ENCODE measurements at places on chromosomes 12 and 14.

DNA sequence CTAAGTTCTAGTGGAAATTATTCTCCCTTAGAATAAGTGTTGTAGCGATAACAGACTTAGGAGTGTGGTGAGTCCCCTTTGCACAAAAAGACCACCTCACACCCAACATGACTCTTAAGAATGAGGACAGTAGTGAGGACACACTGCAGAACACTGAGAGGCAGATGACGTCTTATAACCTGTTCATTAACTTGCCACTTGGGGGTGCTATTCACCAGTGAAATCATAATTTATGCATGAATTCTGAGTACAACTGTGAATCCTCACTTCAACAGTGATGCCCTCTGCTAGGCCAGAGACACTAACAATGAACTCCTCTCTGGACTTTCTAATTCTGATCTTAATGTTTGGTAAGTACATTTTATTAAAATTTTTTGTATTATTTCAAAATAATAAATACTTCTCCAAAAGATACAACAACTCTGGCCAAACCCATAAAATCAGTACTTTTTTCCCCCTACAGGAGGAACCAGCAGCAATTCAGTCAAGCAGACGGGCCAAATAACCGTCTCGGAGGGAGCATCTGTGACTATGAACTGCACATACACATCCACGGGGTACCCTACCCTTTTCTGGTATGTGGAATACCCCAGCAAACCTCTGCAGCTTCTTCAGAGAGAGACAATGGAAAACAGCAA is 274.7 kb downstream of the DAD1 start:
- DNase-seq, result peak; percentile 45

DNA sequence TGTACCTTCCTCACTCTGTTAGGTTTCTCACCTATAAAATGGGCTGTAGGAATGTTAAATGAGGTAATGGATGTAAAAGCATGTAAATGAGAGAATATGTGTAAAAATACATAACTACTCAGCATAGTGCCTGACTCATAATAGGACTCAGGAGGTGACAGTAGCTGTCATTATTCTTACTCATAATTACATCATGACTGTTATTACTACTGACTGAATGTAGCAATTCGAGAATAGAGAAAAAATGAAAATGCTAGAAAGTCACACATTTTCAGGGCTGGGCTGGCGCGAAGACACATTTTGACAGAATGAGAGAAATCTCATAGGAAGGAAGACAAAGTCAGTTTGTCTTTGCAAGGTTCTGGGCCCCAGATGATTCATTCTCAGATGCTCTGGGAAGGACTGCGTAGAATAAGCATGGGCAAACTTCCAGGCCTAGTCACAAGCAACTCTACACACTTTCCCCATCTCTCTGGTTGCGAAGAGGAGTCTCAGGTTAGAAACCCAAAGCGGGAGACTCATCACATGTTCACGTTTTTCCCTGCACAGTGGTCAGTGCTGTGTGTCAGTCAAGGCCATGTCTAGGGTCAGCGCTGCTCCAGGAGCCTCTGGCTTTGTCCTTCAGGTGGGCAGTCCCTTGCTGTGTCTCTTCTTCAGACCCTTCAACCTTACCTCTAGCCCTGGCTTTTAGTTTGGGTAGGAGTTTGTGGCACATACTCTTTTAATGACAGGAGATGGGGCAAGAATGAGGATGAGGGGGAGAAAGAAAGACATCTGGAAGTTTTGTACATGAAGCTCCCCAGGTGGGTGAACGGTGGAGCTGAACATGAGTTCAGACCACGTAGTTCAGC is 8.4 kb downstream of the GPRC5A start:
- DNase-seq, result peak; percentile 95

DNA sequence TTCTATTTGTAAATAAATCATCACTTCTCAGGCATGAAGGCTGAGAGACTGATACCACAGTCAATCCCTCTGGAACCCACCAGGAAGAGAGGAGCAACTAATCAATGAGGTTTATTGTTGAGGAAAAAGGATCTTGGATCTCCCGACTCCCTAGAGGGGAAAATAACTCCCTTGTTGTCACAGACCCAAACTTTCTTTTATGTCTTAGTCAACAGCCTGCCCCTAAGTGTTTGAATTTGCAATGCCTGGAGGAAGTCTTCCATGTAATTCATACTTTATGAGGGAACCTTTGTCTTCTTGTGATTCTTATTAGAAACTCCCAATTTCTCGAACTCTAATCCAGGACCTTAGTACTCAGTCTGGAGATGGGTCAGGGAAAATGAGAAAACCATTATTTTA is 805.8 kb downstream of the DIO2 start:
- DNase-seq, result no peak

GRCh38 chr14:56145965-56146364 is 27.8 kb downstream of the PELI2 start:
- peak; percentile 70 for DNase-seq

DNA sequence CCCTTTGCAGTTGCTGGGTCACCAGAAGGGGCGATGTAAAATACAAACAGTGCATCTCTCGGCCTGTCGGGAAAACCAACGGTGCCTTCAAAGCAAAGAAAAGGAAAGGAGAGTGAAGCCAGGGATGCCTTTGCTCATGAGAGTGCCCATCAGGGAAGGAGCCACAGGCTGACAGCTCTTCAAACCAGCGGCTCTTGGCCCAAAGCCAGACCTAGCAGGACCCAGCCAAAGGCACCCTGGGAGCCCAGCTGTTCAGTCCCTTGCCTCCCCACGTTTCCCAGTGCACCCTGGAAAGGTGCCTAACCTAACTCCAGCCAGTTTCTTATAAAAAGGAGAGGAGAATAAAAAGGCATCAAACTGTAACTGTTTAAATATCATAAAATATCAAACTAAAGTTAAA is 29.2 kb downstream of the PRMT8 start:
- no peak for DNase-seq

- peak; percentile 31 for DNase-seq
Measured at GRCh38 chr14:87877877-87878276, 115.1 kb downstream of the GALC start.

DNA sequence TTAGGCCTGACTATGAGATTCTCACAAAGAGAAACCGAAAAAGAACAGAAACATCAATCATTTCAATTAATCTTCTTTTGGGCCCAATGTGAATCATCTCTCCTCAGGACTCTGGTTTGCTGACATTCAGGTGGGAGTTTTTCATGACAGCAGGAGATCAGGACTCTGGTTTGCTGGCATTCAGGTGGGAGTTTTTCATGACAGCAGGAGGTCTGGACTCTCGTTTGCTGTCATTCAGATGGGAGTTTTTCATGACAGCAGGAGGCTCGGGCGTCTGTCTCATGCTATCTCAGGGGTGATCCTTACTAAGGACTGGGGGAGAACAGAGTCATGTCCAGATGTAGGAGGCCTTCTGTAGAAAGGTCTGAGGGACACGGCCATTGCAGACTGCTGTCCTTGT is 40.1 kb upstream of the PARP11 start:
- no peak for DNase-seq

GRCh38 chr14:82855912-82856391 is 1322.3 kb upstream of the SEL1L start:
- DNase-seq, result peak; percentile 99

DNA sequence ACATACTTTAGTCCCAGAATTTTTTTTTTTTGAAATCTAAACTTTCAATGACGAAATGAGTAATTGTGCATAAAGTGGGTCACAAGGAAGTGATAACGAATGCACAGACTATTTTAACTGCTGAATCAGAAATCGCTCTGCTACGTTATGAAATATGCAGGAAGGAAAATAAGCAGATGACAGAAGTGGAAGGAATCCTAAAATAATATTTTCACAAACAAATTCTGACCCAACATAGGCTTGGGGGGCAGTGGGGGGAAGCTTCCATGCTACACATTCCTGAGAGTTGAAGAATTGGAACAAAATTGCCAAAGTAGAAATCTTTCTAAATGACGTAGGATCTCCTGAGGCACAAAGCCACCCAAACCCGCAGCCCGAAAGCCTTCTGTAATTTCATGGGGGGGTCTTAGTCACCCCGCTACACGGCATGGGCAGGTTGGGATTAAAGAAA is 89.6 kb downstream of the ARF6 start:
- DNase-seq, result peak; percentile 95

DNA sequence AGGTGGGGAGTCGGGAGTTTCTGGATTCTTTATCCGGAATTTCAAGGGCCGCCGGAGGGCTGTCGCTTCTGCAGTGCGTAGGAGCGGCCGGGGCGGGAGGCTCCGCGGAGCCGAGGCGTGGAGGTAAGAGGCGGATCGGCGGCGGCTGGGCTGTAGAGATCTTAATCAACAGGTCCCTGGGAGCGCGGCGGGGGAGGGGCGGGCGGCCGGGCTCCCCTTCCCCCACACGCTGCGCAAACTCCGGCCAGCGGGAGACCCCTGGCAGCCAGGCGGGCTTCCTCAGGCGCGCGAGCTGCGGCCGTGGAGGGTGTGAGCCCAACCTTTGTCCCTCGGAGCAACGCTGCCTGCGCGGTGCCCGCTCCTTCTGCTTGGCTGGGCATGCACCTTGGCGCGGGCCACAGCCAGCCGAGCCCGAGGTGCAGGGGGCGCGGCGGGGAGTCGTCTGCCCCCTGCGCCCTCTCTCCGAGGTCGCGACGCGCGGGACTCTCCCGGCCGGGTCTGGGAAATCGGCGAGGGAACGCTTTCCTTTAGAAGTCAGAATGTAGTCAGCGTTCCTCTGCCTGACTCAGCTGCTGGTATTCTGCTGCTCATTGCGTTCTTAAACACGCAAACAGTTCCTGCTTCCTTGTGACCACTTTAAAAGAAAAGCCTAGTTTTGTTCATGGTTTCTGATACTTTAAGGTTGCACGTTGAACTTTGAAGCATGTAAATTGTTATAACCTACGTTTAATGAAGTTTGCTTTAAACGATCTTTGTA is at the start of gene PALS1:
PALS1 (plus strand) TSS at position 25 of the 757 bp plus-strand sequence. CDS start 37,736 bp downstream, outside the sequence.
- DNase-seq, result peak; percentile 77

GRCh38 chr12:52799505-52800211 is 3.7 kb upstream of the KRT3 start:
- DNase-seq, result no peak

DNA sequence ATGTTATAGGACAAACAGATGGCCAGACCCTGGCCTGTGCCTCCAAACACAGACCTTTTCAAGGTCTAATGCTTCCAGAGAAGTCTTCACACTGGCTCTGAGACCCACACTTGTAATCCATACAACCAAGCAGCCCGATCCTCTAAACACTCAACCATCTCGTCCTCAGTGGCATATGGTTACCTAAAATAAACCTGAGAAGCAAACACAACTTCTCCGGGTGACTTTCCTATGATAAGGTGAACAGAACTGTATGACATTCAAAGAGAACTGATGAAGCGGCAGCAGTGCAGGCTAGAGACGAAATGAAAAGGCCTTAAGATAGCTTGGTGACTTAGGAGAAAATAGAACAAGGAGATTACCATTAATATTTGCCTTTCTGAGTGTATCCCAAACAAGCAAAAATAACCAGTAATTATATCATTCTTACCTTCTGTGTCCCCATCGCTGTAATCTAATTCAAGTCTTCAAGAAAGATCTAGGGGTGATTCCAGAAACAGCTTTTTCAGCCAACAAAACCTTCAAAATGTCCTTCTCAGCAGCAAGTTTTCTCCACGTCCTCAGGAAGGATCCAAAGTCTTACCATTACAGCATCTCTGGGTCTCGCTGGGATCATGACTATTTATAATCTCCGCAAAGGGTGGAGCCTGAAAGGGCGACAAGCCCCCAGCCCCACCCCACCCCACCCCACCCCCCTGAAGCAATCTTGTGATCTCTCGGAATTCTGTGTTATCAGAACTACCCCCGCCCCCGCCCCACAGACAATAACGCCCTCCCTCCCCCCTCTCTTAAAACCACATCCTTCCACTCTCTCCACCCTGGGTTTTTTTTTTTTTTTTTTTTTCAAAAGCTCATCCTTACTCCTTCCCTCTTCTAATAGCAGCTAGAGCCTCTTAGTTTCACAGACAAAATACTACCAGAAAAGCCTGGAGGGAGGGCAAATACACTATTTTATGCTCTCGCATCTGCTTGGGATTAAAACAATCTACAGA is at the start of gene SLC2A3:
SLC2A3 (minus strand) TSS at position 598 of the 992 bp plus-strand sequence; CDS start at position 445, 153 bp downstream.
- peak; percentile 96 for DNase-seq

- DNase-seq, result no peak
Measured at GRCh38 chr12:47507221-47507620, 198.6 kb downstream of the RPAP3 start.

GRCh38 chr12:90883456-90883855 is 71.5 kb downstream of the CCER1 start:
- DNase-seq, result no peak

- DNase-seq, result no peak
Measured at GRCh38 chr14:29528889-29529288, 398.8 kb downstream of the PRKD1 start.

- DNase-seq, result peak; percentile 27
Measured at GRCh38 chr12:123907726-123908476, 64.7 kb downstream of the CCDC92 start.

GRCh38 chr12:20398686-20399085 is 30.3 kb downstream of the PDE3A start:
- no peak for DNase-seq

DNA sequence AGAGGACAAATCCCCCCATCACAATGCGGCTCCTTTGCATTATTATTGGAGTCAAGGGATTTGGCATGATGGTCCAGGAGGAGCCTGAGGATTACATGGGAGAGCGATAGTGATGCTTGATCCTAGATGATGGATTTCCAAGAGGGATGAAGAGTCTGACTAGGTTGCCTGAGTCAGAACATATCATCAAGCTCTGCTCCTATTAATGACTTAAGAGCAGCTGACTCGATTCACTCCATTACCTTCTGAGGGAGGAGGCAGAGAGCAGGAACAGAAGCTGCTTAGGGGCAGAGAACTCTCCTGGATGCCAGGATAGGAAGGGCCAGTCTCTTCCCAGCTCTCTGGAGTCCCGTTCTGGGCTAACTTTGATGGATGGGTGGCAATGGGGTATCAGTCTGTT is 54.0 kb upstream of the CISTR start:
- no peak for DNase-seq

GRCh38 chr12:102010265-102010994 is 51.4 kb downstream of the WASHC3 start:
- DNase-seq, result no peak

DNA sequence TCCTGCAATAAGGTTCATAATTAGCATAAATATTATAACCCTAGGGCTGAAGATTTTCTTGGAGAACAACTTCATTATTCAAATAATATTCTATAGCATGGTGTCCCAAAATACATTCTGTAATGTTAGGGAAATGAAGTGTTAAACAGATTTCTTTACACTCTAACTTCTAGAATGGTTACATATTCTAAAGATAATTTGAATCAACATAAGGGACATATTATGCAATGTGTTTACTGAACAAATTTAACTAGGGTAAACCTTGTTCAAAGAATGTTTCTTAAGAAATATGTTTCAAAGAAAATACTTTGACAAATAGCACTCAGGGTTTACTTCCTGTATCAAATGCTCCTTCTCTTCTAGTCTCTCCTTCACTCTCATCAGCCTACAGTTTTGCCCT is 281.6 kb downstream of the SLC6A15 start:
- no peak for DNase-seq

DNA sequence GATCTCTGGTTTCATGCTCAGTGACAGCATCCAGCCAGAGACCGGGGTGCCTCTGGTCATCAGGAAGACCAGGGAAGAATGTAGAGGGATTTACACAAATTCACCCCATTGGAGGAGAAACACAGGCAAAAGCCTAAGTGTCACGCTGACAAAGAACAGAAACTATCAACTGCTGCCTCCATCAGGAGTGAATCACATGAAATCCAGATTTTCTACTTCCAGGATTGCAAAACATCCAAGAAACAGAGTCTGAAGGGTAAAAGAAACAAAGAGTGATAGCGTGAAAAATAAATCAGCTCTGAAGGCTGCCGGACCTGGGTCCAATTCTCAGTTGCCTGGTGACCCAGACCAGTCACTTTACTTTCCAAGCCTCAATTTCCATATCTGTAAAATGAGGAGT is 136.1 kb upstream of the MAP1LC3B2 start:
- DNase-seq, result peak; percentile 87
